ENCODE measurements at places on chromosomes 3 and 15.

- no peak for DNase-seq
These were observed 32.3 kb upstream of the AMOTL2 start for GRCh38 chr3:134406331-134407238.

- no peak for DNase-seq
These were observed 148.5 kb downstream of the IGF1R start for GRCh38 chr15:98796685-98797357.

- no peak for DNase-seq
These were observed 7.4 kb downstream of the ZBTB47 start for GRCh38 chr3:42660898-42661297.

GRCh38 chr3:147298511-147298982, 107.8 kb downstream of the ZIC4 start:
- DNase-seq: peak; percentile 30
